NCI-H774 (cell line): ENCODE measurements at places on chromosomes 13 and 19.

DNA sequence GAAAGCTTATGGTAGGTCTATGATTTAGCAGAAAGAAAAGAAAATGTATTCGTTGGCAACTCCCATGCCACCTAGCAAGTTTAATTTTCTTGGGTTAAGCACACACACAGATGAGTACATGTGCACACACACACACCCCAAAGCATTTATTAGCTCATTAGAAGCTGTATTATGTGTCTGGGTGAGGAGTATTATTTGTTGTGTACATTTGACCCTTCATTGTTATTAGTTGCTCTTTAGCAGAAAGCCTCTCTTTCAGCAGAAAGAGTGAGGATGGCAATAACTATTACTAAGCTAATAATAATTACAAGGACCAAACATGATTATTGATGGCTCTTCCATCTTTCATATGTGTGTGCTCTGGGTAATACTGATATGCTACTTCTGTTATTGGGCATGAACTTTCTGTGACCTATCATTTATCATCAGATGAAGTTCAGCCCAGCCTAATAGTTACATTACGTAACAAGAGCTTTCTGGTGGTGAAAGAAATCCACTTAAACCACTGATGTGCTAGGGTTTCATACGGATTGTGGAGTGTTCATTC, 177.4 kb upstream of the OBI1 start:
- no peak for DNase-seq

- DNase-seq: no peak
These were observed 1.1 kb downstream of the GRIN2D start for GRCh38 chr19:48394331-48395169.

DNA sequence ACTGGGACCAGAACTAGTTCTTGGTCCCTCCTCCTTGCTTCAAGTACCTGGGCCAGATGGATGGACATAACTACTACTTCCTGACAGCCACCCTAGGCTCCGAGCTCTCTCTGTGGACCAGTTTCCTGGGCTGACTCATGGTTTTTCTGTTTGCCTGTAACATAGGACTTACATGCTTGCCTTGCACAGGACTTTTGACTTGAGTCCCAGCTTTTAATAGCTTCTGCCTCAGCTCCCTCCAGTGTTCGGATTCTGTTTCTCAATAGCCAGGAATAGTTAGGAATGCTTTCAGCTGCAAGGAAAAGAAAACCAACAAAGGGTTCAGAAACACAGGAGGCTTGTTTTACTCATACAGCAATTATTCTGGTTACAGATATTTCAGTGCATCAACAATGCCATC, 405.9 kb downstream of the ZNF536 start:
- DNase-seq: no peak

- DNase-seq: no peak
These were observed 6.3 kb upstream of the GRIN3B start for GRCh38 chr19:993831-994393.

DNA sequence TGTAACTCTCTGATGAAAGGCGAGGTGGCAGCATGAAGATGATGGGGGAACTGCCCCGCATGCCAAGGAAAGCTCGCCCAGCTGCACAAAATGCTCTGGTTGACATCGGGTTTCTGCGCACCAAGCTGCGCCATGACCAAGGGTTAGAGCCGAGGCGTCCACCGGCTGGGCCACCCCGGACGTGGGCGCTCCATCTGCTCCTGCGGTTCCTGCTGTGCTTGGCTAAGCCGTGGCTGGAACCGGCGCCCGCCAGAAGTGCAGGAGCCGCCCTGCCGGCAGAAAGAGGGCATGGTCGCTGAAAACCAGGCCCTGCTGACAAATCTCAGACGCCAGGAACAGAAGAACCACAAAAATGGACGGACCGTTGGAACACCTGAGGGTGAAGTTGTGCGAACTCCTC, 57.9 kb downstream of the ZNF100 start:
- no peak for DNase-seq

DNA sequence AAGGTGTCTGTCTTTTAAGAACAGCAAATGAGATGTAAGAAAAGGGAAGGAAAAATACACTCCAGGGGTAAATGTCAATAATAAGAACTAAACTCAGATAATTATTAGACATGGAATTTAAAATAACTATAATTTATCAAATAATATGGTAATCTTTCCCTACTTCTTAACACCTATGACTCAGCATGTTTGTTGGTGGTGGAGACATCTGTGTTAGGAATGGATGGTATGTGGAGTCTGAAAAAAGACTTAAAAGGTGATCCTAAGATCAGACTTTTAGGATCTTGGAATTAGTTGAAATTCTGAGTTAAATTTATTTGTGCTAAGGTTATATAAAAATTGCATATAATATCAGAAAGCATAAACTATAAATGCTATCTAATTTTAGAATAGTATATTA, 915.1 kb downstream of the SLITRK5 start:
- no peak for DNase-seq

GRCh38 chr19:14519860-14520407, 1.7 kb upstream of the DNAJB1 start:
- no peak for DNase-seq

DNA sequence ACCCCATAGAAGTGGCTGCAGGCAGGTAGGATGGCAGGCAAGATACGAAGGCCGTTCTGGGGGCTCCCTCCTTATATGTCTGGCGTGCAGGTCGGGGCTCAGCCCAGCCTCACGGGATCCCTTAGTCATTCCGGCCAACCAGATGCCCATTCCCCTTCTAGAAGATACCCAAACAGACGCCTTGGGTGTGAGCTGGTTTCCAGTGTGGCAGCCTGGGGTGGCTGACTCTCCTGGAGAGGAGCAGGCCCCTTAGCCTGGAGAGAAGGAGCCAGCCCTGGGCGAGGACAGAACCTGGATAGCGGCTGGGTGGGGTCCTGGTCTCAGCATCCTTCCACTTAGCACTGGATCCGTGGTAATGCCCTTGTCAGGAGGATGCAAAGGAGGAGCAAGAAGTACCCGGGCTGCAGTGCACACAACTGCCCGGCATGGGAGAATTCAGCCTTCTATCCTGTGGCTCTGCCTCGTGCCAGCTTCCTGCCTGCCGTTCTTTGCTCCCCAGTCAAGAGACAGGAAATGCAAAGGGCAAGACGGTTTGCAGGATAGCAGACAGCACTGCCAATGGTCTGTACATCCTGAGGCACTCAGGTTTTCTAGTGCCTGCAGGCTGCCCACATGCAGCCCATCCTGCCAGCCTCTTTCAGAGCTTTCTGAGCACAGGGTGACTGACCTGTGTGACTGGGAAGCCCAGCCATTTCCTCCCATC, 56.7 kb upstream of the WASF3 start:
- no peak for DNase-seq

DNA sequence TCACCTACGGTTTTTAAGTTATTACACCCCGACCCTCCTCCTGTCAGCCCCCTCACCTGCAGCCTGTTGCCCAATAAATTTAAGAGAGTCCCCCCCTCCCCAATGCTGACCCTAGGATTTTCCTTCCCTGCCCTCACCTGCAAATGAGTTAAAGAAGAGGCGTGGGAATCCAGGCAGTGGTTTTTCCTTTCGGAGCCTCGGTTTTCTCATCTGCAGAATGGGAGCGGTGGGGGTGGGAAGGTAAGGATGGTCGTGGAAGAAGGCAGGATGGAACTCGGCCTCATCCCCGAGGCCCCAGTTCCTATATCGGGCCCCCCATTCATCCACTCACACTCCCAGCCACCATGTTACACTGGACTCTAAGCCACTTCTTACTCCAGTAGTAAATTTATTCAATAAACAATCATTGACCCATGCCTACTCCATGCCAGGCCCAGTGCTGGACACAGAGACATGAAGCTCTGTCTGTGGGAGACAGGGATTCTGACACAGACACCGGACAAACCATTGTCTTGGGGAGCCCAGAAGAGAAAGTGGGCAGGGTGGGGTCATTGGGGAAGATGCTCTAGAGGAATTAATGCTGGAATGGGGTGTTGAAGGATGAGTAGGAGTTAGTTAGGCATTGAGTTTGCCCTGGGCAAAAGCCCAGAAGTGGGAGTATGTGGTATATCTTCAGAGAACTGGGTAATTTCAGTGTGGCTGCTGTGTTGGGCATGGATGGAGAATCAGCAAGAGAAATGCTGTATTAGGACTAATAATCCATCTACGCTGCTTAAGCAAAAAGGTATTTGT, 19.2 kb downstream of the CKM start:
- no peak for DNase-seq

DNA sequence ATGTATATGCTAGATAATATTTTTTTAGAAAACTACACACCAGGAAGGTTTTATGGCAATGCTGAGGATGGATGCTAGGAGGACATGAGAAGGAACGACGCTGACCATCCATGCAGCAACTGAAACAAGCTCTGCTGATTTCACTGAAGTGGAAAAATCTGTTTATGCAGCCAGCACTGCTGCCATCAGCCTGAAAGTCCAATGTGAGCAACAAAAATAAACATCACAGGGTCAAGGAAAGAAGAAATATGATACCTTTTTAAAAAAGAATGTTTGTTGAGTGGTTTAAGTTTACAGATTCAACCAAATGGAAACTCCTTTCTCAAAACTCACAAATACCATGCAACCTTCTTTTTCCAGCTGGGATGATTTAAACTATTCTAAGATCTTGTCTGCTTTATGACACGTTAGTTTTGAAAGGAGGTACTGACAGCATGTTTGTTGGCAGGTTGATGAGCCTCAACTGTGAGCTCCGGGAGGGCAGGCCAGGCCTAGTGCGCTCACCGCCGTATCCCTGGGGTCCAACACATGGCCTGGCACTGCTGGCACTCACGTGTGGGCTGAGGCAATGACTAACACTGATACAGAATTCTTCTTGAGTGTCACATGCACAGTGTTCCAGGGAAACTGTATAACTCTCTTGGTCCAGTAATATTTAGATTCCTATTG, 46.8 kb downstream of the LATS2 start:
- DNase-seq: no peak

GRCh38 chr19:49098795-49099194, 13.5 kb downstream of the SNRNP70 start:
- no peak for DNase-seq

- no peak for DNase-seq
These were observed 7.1 kb downstream of the ARHGAP45 start for GRCh38 chr19:1073956-1074517.

DNA sequence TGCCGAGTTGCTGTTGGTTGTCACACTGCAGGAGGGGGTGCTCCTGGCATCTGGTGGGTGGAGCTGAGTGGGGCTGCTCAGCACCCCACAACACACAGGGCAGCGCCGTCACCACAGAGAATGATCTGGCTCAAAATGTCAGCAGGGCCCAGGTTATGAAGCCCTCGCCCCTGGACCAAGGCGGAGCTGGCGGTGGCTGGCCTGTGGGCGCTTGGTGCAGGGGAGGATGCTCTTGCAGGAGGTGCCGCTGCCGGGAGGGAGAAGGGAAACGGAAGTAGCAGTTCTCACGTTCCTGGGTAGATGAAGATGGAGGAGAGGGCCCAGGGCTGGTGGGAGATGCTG, 14.2 kb upstream of the LENG8 start:
- no peak for DNase-seq

DNA sequence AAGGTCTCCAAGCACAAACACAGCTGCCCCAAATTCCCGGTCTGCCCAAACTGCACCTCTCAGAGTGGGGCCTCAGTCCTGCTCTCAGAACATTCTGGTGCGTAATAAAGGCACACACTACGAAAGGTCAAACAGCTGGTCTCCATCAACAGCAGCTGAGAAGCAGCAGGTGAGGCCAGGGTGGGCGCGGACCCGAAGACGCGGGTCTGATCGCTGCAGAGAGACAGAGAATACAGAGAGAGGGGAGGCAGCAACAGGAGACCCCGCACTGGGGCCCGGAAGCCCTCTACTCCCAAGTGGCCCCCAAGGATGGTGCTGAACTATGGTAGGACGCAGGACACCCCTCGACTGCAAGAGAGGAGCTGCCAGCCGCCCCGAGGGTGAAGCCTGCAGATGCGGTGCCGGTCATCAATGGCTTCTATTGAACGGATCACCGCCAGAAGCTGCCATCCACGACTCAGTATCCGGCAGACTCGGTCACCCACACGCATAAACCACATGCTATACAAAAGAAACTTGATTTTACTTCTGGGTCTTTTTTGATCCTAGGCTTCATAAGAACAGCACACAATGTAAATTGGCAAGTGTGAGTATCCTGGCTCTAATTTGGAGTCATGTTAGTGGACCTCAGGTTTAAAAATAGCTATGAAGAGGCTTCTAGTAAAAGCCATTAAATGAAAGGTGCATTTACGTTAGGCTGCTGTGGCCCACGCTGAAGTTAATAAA, 33.4 kb downstream of the STK24 start:
- no peak for DNase-seq
